T-helper 2 cell (primary cell): ENCODE measurements at places on chromosomes 1 and 21.

GRCh38 chr1:50658459-50659076 lies 235.3 kb upstream of the DMRTA2 start:
- DNase-seq: no peak

- no peak for DNase-seq
Observed at GRCh38 chr1:8704866-8705506, 112.5 kb downstream of the RERE start.

DNA sequence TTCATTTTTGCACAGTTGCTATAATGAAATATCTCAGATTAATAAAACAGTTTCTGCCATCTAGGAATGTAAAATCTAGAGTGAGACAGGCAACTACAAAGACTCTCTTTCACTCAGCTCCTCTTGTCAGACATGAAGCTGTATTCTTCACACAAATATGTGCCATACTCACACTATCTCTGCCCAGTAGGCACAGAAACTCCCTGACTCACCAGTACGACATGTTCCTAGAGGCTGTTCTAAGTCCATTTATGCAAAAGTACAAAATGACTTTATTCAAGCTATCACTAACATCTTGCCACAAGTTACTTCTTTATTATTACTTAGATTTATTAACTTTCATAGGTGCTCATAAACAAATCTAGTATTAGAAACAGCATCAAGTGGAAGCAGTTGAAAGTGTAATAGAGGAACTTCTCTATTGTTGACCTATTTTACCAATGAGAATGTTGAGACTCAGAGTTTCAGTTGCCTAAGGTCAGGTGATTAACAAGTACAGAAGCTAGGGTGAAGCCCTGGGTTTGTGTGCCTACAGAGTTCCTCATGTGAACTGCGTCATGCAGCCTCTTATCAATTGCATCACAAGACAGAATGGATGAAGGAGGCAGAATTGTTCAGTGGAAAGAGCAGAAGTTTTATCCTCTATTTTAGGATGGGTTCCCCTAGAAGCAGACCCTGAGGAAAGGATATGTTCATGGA lies 98.9 kb downstream of the RGS2 start:
- no peak for DNase-seq

- DNase-seq: no peak
Observed at GRCh38 chr1:10160907-10161490, 49.4 kb upstream of the KIF1B start.

DNA sequence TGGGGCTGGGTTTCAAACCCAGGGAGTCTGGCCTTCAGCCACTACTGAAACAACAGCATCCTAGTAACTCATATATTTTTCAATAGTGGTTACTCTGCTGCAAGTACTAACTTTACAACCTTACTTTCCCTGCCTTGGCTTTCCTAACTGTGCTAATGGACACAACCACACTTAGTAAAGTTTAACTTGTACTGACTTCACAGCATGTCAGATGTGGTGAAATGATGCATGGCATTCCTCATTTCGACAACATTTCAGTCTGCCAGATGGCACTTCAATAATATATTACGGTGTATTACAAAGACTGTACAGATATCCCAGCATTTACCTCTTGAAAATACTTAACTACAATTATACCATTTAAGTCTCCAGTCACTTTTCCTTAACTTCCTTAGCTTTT lies 27.8 kb downstream of the LRRC7 start:
- no peak for DNase-seq

DNA sequence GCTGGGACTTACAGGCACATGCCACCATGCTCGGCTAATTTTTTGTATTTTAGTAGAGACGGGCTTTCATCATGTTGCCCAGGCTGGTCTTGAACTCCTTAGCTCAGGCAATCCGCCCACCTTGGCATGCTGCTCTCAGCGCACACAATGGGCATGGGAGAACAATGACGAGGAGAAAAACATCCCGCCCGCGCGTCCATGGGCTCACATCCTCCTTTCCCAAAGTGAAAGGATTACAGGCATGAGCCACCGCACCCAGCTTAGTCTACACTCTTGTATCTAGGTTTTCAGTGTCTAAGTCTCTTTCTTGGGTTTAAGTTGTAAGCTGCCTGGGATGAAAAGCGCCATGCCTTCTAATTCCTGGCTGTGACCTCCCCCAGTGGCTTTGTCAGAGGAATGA lies 37.9 kb downstream of the CDK18 start:
- DNase-seq: no peak

DNA sequence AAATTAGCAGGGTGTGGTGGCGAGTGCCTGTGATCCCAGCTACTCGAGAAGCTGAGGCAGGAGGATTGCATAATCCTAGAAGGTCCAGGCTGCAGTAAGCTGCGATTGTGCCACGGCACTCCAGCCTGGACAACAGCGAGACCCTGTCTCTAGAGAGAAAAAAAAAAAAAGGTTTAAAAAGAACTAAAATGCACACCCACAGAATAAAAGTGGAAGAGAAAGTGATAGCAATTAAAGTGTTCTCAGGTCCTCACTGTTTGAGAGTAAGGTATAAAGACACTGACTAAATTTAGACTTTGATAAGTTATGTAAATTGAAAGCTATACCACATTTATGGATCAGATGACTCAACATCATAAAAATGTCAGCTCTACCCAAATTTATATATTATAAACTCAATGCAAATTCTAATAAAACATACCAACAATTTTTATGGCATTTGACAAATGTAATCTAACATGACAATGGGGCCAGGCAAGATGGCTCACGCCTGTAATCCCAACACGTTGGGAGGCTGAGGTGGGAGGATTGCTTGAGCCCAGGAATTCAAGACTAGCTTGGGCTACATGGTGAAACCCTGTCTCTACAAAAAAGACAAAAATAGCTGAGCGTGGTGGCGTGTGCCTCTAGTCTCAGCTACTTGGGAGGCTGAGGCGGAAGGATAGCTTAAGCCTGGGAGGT lies 11.8 kb downstream of the ZBTB17 start:
- no peak for DNase-seq

GRCh38 chr1:109877317-109877771 lies 33.3 kb upstream of the CSF1 start:
- DNase-seq: no peak

DNA sequence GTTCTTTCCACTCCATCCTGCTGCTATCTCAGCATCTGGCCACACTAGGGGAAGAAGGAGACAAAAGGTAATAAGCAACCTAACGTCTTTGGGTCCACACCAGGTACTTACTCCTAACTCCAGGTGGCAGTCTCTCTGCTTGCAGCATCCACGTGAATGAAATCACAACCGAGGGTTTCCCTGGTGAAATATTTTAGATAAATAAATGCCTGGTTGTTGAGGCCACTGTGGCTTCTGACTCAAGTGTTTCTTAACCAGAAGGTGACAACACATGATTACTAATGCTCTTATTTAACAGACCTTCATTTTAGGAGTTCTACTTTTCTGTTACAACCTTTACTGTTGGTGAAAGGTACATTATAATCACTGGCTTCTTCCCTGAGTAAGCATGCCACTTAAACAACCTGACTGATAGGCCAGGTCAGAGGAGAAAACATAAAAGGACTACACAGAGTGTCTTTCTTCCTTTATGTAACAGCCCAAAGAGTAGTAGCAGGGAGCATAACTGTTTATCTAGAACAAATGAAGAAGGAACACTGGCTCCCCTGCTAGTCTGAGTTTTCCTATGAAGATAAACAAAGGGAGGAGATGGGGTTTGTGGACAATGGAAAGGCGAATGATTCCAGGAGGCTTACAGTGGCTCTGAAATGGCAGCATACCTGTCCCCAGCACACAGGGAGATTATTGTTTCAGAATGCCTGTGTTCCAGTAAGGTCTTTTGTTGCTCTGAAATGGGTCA lies 59.9 kb downstream of the SYT6 start:
- no peak for DNase-seq

- DNase-seq: no peak
Observed at GRCh38 chr1:78284354-78284753, 206.4 kb upstream of the PTGFR start.

DNA sequence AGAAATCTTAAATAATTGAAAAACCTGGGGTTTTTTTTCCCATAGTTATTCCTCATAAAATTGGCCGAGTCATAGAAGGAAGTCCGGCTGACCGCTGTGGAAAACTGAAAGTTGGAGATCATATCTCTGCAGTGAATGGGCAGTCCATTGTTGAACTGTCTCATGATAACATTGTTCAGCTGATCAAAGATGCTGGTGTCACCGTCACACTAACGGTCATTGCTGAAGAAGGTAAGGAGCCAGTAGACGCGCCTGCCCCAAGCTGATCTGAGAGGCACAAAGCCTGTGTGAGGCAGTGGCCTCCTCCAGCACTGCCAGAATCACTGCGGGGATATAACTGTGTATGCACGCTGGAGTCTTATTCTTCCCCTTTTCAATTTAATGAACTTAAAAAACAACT lies 100.3 kb downstream of the PHTF1 start:
- DNase-seq: no peak

DNA sequence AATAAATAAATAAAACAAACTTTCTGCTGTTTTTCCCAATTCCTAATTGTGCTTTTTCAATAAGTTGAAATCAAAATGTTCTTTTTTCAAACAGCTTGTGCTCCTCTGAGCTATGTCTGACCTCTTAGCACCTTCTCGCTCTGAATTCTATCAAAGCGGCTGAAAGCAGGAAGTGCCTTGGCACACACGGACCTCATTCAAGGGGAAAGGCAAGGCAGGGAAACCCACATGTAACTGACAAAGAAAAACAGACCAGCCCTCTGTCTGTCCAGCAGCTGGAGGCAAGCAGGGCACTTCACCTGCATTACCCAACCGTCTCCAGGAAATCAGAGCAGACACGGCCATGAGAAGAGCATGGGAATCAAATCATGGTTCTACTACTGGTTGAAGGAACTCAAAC lies 56.7 kb downstream of the PLPP3 start:
- no peak for DNase-seq

DNA sequence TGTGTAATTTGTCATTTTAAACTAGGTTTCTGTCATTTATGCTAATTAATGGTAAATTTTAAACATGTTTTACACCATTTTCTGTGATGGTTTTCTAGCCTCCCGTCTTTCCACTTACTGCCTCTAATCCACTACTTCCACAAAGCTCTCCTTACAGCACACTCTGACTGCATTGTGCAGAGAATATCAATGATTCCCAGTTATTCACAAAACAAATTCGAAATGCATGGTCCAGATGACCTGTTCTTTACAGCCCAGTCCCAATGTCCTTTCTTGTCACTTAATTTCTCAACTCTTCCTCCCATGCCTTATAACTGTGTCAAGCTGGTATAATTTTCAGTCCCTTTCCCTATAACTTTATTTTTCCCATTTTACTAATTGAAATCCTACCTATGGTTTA lies 770.5 kb downstream of the USP25 start:
- DNase-seq: no peak

GRCh38 chr1:186849271-186849671 lies 20.5 kb downstream of the PLA2G4A start:
- no peak for DNase-seq
